MG63 (cell line): ENCODE measurements at places on chromosomes 2 and 18. TPM values are rescaled to one million over a fixed set of nuclear protein-coding genes. Genes with fewer than 3 reads are reported as not detected.

GRCh38 chr18:35153609-35154272 lies 87.1 kb upstream of the ZNF397 start:
- no peak for DNase-seq

DNA sequence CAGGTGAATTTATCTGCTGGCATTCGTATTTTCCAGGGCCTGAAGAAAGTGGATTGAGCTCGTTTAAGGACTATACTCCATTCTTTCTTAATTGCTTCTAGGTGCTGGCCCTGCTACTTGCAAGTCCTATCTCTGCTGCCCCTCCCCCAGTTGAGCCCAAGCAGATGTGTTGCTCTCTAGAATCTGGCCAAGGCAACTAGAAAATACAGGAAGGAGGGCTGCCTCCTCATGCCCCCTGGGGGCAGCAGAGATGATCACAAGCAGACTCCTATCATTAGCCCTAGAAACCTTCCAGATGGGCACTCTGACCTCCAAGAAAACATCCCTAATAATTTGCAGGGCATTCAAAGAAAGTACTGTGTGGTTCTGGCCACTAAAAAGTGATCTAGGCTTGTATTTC lies 72.5 kb upstream of the CYP26B1 start:
- DNase-seq: peak; percentile 23

DNA sequence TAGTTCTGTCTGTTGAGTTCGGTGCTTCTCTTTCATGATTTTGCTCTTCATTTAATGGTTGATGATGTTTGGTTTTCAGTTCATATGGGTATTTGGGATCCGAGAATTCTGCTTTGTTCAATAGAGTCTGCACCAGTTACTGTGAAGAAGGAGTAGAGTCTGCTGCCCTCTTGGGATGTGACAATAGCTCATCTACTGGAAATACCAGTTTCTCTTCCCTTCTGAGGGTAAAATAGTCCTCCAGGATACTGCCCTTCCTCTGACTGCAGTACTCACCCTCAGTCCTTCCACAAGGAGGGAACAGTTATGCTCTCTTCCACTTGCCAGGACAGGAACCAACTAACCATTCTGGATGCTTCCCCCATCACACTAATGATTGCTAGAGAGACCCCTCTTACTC lies 12.5 kb upstream of the TNFAIP6 start:
- DNase-seq: no peak

DNA sequence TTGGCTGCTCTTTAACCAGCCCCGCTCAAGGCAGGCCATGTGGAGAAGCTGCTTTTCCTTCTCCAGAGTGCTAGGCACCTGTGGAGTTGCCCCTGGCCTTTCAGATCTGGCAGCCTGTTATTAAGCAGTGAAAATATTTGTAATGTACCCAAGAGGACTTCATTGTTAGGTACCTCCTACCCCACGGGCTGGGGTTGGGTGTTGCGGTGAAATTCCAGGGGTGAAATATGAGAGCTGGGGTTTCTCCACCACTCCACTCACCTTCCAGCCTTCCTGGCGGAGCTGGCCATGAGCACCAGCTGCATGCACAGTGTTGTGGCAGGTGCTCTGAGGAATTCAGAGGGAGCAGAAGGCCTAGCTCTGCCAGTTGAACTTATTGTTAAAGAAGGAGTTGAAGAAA lies 39.1 kb downstream of the NTSR2 start:
- DNase-seq: no peak

DNA sequence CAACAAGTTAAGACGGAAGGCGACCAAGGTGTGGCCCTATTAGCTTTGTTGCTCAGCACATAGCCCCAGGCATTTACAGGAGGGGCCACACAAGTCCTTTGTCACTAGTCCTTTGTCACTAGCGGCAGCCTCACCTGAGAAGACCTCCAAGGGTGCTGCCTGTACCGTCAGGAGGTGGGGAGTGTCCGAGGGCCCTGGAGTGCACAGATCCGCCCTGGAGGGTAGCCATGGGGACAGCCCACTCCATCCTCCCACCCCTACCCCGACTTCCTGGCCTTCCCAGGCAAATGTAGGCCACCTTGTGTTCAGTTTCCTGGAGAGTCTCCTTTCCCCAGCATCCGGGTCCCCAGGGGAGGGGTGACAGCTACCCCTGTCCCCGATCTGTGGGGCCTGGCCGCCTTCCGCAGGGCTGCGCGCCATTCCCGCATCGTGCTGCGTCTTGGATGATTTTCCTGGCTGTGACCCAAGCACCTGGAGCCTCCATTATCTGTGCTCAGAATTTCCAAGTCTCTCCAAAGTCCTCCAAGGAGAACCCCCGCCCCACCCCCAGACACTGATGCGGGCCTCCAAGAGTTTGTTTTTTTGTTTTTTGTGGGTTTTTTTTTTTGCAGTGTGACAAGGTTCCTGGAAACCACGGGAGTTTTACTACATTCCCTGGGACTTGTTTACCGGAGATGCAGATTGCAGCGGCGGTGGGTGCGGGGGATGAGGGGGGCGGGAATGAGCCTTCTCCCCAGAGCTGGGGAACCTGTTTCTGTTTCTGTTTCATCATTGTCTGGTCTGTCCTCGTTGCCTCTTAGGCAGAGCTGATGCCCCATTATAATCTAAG lies 28.6 kb downstream of the TEX44 start:
- DNase-seq: no peak

DNA sequence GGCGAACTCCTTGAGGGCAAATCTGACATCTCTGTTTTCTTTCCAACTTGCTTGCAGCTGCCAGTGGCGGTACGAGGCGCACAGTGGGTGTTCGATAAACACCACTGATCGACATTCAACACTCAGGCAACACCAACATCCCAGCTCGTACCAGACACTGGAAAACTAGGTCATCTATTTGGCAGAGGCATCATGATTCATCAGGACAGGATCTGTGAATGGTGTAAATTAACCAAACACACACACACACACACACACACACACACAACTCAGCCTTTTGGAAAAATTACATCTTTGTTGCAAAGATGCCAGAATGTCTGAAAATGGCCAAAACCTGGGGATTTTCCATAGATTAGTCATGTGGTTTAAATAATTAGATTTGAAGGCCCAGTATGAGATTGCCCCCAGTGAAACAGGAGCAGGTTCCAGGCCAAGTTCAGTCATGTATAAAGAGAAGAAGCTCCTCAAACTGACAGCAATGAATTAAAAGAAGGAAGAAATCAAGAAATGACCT lies 150.5 kb upstream of the NCKAP5 start:
- DNase-seq: peak; percentile 88

DNA sequence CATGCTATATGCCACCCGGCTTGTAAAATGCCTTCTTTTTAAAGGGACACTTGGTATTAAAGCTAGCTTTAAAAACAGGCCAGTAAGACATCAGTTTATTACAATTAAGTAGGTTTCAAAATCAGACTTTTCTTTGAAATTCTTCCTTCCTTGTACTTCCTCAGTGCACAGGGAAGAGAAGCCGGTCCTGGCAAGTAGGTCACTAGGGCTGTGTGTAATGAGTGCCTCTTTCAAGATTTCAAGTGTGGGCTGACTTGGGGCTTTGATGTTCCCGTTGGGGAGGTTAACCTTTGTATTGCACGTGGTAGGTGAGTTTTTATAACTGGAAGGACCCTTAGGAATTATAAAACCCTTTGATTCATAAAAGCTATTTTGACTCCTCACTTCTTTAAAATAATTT lies 566.4 kb upstream of the ID2 start:
- DNase-seq: no peak

GRCh38 chr2:120312860-120313694 lies 32.9 kb upstream of the INHBB start:
- peak; percentile 68 for DNase-seq

GRCh38 chr2:149200109-149200520 lies 130.3 kb upstream of the LYPD6 start:
- DNase-seq: peak; percentile 24

DNA sequence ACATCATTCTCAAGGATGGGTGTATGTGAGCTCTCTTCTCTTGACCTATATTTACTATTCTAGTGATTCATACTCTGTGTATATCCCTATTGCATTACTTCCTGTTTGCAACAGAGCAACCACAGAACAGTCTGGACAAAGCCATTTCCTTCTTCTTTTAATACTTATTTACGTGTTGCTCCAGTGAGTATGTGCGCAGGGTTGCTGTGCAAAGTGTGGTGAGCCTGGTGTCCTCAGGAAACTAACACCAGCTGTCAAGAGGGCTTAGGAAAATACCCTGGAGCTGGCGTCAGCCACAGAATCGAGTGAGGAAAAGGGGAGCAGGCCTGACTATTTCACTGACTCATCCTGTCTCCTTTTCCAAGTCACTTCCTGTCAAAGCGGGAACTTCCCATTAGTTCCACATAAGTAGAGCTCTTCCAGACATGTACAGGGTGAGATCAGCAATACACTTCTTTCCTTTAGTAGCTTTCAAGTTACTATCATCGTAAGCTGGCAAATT lies 214.1 kb upstream of the COPS8 start:
- DNase-seq: peak; percentile 92

- no peak for DNase-seq
Measured at GRCh38 chr2:207395535-207396251, 134.1 kb upstream of the CREB1 start.

DNA sequence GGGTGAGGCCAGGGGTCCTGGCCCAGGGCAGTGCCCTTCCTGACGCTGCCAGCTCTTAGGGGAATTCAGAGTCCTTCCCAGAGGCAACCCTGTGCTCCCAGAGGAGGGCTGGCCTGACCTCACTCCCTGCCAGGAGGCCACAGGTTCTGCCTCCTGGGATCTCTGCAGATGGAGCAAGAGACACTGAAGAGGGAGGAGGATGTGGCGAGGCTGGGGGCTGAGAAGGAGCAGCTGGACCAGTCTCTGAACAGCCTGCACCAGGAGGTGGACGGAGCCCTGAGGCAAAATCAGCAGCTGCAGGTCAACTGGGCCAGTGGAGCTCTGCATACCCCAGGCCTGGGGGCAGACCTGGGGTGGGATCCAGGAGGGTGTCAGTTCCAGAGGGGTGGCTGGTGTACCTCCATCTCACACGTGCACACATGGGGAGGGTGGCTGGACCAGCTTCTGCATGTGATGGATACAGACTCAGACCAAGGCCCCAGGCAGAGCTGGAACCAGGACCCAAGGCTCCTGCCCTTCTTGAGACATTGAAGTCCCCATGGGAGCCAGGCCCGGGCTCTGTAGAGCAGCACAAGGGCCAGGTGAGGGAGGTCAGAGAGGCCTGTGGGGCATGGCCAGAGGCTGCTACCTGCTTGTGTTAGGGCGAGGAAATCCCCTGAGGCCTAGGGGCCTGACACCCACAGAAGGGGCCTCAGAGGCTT lies 9.7 kb upstream of the SNED1 start:
- DNase-seq: no peak

DNA sequence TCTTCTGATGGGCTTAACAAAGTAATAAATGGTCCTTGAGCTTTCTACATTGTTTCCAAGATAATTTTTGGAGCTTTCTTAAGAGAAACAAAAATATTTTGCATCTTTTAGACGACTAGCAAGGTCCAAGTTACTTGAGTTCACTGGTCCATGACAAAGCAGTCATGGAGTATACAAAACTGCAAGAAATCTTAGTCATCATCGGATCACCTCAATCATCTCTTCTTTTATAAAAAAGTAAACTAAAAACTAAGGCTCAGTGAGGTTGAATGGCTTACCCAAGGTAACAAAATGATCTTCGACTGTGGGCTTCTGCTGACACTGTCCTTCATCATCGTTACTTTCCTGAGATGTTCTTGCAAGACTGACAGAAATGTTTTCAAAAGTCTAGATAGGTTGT lies 11.9 kb downstream of the FIGN start:
- no peak for DNase-seq

- no peak for DNase-seq
Measured at GRCh38 chr18:62285281-62285680, 39.8 kb upstream of the TNFRSF11A start.

DNA sequence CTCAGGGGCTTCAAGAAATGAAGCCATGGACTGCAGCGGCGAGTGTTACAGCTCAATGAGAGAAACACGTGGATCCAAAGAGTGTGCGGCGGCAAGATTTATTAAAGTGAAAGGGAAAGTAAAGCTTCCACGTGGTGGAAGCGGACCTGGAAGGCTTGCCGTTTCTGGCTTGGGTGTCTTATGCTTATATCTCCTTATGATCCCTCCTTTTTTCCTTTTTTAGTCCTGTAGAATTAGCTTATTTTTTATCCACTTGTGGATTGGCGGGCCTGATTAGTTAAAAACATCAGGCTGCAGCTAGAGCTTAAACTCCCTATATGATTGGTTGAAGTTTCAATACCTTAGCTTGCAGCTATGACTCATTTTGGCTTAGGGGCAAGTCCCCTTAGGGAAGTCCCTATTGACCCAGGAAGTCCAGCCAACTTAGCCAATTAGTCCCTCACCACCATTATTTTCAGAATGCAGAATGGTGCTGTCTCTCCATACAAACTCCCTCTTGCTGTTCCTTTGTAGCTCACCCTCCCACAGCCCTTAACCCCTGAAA lies 11.6 kb upstream of the HNMT start:
- peak; percentile 15 for DNase-seq

- no peak for DNase-seq
Measured at GRCh38 chr2:8549942-8550341, 131.9 kb upstream of the ID2 start.

GRCh38 chr18:7666195-7666776 lies 99.2 kb downstream of the PTPRM start:
- no peak for DNase-seq

DNA sequence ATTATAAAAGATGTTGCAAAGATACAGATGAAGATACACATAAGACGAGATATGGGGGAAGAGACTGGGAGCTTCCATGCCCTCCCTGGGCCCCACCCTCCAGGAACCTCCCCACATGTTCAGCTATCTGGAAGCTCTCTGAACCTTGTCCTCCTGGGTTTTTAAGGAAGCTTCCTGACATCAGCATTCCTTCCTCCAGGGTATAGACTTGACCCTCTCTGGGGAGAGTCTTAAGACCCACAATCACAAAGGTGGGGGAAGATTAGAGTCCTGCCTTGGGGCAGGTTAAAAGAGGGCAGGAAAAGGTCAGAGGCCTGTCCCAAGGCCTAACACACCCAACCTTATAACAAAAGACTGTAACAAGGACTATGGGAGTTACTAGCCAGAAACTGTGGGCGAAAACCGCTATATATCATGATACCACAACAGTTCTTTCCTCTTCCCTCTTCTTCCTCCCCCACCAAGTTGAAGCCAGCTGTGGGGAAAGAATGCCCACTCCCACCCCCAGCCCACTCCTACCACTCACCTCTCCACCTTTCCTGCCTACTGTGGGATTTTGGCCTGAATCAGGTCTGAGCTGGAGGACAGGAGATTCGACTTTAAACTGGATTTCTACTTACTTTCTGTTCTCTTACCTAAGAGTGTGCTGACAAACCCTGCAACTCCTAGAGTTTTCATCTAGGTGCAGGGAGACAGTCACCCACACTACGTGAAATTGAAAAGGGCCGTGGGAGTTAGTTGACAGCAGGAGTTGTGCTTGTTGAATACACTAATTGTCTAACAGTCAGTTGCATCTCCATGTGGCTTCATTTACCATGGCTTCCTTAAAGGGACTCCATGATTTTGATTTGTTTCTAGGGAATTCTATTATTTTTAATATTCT lies 105.0 kb downstream of the LAMA3 start:
- no peak for DNase-seq

The ALS2 gene
- 10.0 and 21.9 TPM in 2 replicates for total RNA-seq

The SAG gene
- total RNA-seq: not detected in 2 replicates

The SIX3 gene
- total RNA-seq: not detected in 2 replicates

The TRIM43 gene
- not detected in 2 replicates for total RNA-seq

The GKN1 gene
- not detected in 2 replicates for total RNA-seq

The INSIG2 gene
- 5.7 and 7.7 TPM in 2 replicates for total RNA-seq

The CYTIP gene
- not detected in 2 replicates for total RNA-seq
